ENCODE measurements at places on chromosomes 12 and 14. TPM values are rescaled to one million over a fixed set of nuclear protein-coding genes. Genes with fewer than 3 reads are reported as not detected.

Gene TPPP2
- not detected for polyA plus RNA-seq

Gene SYNDIG1L
- polyA plus RNA-seq, result not detected

Gene MAP3K9
- 0.47 TPM for polyA plus RNA-seq

Gene HOXC9
- polyA plus RNA-seq, result not detected

Gene PLEK2
- polyA plus RNA-seq, result 2.3 TPM

Gene BTBD7
- polyA plus RNA-seq, result 8.7 TPM

Gene SPTLC2
- 23.7 TPM for polyA plus RNA-seq

Gene SLC4A8
- 0.77 TPM for polyA plus RNA-seq

Gene SINHCAF
- polyA plus RNA-seq, result 88.7 TPM

Gene CFAP73
- polyA plus RNA-seq, result 0.18 TPM

Gene STYK1
- polyA plus RNA-seq, result not detected

Gene NEK9
- 9.8 TPM for polyA plus RNA-seq

Gene PDZRN4
- not detected for polyA plus RNA-seq

Gene PTGER2
- polyA plus RNA-seq, result 259 TPM

Gene MPHOSPH9
- 32.3 TPM for polyA plus RNA-seq

Gene CCDC184
- polyA plus RNA-seq, result 0.15 TPM

Gene TRPV4
- not detected for polyA plus RNA-seq

Gene HOXC6
- not detected for polyA plus RNA-seq

Gene SLC10A1
- not detected for polyA plus RNA-seq

Gene AKAP3
- 0.60 TPM for polyA plus RNA-seq

Gene AICDA
- not detected for polyA plus RNA-seq

Gene BCL11B
- polyA plus RNA-seq, result 11.6 TPM

Gene MORN3
- polyA plus RNA-seq, result 6.7 TPM

Gene ACSM4
- polyA plus RNA-seq, result not detected

Gene FOXG1
- not detected for polyA plus RNA-seq

Gene SLC6A15
- polyA plus RNA-seq, result not detected

Gene TMED8
- polyA plus RNA-seq, result 2.5 TPM

Gene MYBPC1
- polyA plus RNA-seq, result not detected

Gene DHRS2
- not detected for polyA plus RNA-seq

Gene MSI1
- not detected for polyA plus RNA-seq

Gene RNASE1
- polyA plus RNA-seq, result not detected

Gene CDH24
- 0.15 TPM for polyA plus RNA-seq

Gene NFE2
- 0.25 TPM for polyA plus RNA-seq

Gene CISTR
- not detected for polyA plus RNA-seq

Gene EPYC
- polyA plus RNA-seq, result not detected

Gene AQP6
- not detected for polyA plus RNA-seq

Gene TAS2R19
- polyA plus RNA-seq, result not detected

Gene RASSF9
- not detected for polyA plus RNA-seq

Gene ZNF410
- 59.1 TPM for polyA plus RNA-seq

Gene C12orf43
- 17.6 TPM for polyA plus RNA-seq

Gene NRIP2
- 2.0 TPM for polyA plus RNA-seq

Gene MYF5
- polyA plus RNA-seq, result not detected

Gene WASHC4
- 37.9 TPM for polyA plus RNA-seq

Gene ENDOU
- polyA plus RNA-seq, result not detected

Gene MANSC4
- not detected for polyA plus RNA-seq

Gene PIANP
- 0.61 TPM for polyA plus RNA-seq

Gene ST8SIA1
- 6.9 TPM for polyA plus RNA-seq

Gene ITPR2
- polyA plus RNA-seq, result 4.7 TPM

Gene KRT4
- polyA plus RNA-seq, result not detected

Gene PSME2
- polyA plus RNA-seq, result 511 TPM

Gene SLC8A3
- polyA plus RNA-seq, result not detected
